Dorsolateral prefrontal cortex (tissue), 122 donors: ENCODE measurements at places on chromosomes 6 and 20.

- DNase-seq: no peak
Measured at GRCh38 chr6:38391626-38392579, 247.8 kb downstream of the BTBD9 start.

DNA sequence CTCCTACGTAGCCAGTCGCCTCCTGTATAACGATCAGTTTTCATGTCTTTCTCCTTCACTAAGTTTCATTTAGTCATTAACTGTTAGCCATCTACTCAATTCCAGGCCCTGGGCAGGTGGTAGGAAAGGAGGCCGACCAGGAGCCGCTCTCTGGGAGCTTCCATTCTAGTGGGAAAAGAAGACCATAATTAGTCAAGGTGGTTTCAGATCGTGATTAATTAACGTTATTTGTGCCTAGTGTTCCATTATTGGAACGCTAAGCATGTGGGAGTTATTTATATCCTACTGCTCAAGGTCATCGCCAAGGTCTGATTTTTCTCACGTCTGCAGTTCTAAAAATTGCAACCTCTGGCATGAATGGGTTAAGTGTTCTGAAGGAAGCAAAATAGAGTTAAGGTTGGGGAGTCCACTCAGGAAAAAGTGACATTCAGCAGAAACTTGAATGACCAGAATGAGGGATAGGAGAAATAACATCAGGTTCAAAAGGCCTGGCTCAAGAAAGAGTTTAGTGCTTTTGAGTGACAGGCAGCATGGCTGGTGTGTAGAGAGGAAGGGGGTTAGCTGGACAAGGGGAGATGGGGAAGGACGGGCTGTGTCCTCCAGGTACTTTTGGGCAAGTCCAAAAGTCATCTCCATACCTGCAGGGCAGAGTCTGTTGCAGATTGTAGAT, 812 bp downstream of the SLC9A8 start:
- no peak for DNase-seq

- peak; percentile 83 for DNase-seq
Measured at GRCh38 chr6:163338671-163339405, 75.7 kb upstream of the QKI start.

DNA sequence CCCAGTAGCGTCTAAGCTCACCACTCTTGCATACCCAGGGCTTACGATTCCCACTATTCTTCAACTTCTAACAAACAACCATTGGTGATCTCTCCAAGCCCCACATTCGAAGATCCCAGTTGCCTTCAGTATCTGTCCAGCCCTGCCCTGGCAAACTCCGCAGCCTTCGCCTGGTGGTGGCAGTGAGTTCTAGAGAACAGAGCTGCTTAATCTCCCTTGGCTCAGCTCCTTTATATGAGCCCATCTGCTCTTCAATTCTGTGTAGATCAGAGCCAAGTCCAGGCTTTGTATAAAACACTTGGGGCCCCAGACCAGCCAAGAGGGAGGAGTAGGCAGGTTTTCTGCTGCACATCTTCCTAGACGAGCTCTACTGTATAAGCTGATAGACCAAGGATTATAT, 193.3 kb downstream of the PHACTR1 start:
- DNase-seq: peak; percentile 33

GRCh38 chr20:24825591-24825990, 123.5 kb upstream of the CST7 start:
- no peak for DNase-seq

DNA sequence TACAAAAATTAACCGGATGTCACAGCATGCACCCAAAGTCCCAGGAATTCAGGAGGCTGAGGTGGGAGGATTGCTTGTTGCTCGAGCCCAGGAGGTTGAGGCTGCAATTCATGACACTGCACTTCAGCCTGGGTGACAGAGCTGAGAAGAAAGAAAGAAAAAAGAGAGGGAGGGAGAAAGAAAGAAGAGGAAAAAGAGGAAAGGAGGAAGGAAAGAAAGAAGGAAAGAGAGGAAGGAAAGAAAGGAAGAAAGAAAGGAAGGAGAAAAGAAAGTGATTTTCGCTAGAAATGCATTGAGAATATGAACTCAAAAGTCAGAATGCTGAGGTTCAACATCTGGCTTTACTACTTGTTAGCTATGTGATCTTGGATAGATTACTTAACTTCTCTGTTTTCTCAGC, 6.6 kb downstream of the SENP6 start:
- DNase-seq: no peak

DNA sequence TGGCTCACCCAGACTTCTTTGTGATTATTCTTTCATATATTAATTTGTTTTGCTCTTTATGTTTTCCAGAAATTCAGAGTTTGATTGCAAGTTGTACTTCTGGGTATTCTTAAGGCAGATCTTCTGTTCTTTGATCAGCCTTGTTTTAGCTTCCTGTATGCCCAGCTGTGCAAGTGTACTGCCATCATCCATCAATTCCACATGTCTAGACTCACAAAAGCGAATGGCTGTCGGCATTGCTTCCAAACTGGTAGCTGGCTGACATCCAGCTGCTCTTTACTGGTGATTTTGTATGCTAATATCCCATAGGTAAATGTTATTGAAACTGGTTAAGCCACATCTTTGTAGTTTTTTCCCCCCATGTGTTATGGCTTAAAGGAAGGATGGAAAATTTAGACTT, 1084.8 kb upstream of the CITED2 start:
- DNase-seq: no peak

- DNase-seq: no peak
Measured at GRCh38 chr6:135212020-135212806, 31.1 kb downstream of the MYB start.

DNA sequence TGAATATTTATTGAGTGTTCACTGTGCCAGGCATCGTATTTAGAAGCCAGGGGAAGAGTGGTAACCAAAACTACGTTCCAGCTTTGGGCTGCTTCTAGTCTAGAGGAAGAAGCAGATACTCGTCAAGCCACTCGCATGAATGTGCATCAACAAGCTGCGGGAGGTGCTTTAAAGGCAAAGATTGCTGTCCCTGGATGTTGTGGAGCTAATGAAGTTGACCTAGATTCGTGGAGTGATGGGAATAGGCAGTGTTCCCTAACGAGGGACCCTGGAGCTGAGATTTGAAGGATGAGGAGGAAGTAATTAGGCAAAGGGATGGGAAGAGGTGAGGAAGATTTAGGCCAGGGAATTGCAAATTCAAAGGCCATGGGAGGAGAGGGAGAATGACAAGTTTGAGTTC, 118.9 kb downstream of the TMEM170B start:
- DNase-seq: no peak

GRCh38 chr20:45495501-45495941, 19.9 kb downstream of the SPINT3 start:
- DNase-seq: no peak

- no peak for DNase-seq
Measured at GRCh38 chr6:128696691-128697689, 176.6 kb upstream of the PTPRK start.

- no peak for DNase-seq
Measured at GRCh38 chr6:82217018-82217586, 30.4 kb downstream of the IBTK start.

DNA sequence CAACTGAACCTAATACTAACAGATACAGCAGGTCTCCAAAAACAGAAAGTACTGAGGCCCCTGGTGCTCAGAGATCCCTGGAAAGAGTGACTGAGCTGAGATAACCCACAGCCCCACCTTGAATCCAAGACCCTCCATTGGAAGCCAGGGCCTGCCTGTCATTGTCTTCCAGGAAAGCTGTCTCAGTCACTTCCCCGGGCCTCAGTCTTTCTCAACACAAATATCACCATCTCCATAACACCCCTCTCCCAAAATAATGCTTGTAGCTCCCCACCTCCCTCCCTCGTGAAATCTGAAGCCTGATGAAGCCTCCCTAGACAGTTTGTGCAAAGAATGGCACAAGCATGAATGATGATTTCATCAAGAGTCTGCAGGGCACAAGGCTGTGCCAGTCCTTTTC, 138.2 kb upstream of the LRFN2 start:
- no peak for DNase-seq

DNA sequence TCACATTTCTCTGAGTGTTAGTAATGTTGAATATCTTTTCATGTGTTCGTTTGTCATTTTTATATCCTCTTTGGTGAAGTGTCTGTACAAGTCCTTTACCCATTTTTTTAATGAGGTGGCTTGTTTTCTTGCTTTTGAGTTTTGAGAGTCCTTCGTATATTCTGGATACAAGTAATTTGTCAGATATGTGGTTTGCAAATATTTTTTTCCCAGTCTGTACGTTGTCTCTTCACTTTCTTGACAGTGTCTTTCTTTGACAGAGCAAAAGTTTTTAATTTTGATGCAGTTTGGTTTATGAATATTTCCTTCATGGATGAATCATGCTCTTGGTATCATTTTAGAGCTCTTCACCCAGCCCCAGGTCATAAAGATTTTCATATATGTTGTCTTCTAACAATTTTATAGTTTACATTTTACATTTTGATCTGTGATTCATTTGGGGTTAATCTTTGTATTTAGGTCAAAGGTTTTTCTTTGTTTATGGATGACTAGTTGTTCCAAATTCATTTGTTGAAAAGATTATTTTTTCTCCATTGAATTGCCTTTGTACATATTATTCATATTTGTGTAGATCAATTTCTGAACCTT, 152.5 kb downstream of the MRPL14 start:
- DNase-seq: no peak

- no peak for DNase-seq
Measured at GRCh38 chr20:3235666-3236324, 3.2 kb downstream of the SLC4A11 start.
